GM12865 (cell line): ENCODE measurements at places on chromosomes 16 and 17.

DNA sequence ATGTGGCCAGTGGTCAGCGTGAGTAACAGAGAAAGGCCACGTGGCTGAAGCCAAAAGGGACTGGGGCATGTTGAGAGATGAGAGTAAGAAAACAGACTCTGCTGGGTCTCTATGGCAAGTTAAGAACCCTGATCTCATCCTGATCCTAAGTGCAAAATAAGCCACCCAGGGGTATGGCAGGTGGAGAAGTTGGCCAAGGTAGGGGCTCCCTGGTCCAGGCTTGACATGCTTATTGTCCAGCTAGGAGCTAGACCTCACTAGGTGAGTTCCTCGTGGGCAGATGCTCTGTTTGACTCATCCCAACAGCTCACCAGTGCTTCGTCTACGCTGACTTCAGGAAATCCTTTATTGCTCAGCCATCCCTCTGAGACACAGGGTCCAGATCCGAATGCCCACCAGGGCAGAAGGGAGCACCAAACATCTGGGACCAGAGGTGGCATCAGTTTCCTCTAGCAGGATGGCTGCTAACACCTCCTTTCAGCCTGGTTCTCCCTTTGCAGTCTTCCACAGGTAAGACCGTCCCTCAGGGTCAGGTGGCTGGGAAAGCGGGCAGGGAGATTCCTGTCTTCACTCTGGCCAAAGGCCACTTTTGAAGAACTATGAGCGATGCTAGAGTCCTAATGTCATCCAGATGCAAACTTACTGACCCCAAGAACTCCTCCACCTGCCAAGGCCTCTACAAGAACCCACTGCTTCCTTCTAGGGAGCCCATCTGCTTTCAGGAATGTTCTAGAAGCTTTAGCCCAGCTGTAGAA lies 99.5 kb downstream of the CDYL2 start:
- no peak for DNase-seq

GRCh38 chr17:28396635-28397239 lies 9.3 kb downstream of the SLC46A1 start:
- DNase-seq, result no peak

DNA sequence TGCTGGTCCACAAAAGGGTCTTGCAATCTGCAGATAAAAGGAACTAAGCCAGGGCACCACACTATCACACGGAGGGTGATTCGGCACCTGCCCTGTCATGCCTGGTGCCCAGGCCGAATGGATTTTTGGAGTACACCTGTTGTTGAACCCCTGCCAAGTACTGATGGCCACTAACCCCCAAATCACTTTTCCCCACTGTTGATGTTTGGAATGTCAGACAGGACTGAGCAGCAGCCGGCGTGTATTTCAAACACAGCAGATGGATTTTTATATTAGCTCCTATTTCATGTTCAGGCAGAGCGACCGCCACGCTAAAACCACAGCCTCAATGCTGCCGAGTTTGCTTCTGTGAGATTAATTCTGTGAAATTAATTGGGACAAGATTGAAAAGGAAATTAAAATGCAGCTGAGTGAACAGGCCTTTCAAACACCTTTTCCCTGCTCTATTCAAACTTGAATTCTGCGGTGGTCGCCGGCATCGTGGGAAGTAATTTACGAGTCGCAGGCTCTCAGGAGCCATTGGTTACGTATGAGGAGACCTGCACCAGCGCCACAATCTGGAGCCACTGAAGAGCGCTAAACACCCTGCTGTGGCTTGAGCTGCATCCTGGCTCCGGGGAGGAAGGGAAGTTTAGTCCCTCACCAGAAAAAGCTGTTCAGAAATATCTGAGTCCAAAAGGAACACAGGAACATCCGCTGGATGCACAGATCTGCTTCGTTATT lies 48.5 kb downstream of the SNX11 start:
- no peak for DNase-seq

DNA sequence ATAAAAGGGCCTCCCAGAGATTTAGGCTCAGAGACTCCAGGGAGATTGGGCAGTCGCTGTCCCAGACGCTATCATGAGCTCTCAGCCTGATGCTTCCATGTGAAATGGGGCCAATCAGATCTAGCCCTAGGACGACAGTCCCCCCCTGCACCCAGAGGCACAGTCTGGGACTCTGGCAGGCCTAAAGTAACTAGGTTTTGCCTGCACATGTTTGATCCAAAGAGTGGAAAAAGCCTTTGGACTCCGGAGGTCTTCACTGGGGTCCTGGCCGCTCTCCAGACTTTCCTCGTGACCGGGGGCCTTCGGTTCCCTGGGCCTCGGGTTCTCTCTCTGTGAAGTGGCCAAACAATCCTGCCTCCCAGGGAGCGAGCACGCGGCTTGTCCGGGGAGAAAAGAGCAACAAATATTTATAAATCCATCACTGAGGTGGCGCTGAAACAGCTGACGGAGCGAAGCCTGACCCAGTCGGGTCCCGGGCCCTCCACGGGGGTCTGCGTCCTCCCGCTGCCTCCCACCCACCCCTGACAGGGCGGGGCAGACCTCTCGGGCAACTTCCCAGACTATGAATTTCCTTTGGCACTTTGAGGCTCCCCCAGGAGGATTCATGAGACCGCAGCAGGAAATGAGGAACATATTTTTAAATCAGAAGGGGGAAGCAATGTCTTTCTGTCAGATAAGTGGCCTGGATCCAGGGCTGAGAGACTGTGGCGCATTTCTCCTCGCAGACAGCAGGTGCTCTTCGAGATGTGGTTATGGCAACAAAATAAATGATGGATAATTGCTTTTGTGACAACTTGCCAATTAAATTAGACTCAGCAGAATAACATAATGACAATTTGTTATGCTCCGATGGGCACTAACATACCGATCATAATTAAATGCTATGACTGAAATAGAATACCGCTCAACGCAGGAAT lies 38.9 kb downstream of the MRPS23 start:
- no peak for DNase-seq
